LHCN-M2 (cell line): ENCODE measurements at places on chromosomes 4 and X. TPM values are rescaled to one million over a fixed set of nuclear protein-coding genes. Genes with fewer than 3 reads are reported as not detected.

TRPC5OS gene
- not detected in 2 replicates for total RNA-seq

GRCh38 chrX:109704563-109704962 is 28.5 kb downstream of the ACSL4 start:
- no peak for DNase-seq

GRCh38 chr4:110415478-110415877 is 60.5 kb upstream of the ENPEP start:
- DNase-seq: no peak

PTTG2 gene
- total RNA-seq: not detected in 2 replicates

USP17L26 gene
- total RNA-seq: not detected in 2 replicates

NOX1 gene
- total RNA-seq: not detected in 2 replicates

- no peak for DNase-seq
Measured at GRCh38 chr4:27775156-27775555, 914.5 kb downstream of the STIM2 start.

PCSK1N gene
- 1.8 and 3.2 TPM in 2 replicates for total RNA-seq

- DNase-seq: no peak
Measured at GRCh38 chrX:28549838-28550237, 37.4 kb upstream of the IL1RAPL1 start.

- no peak for DNase-seq
Measured at GRCh38 chr4:185657699-185658098, 122.4 kb upstream of the PDLIM3 start.

GRCh38 chr4:159197885-159198269 is 95.0 kb downstream of the RAPGEF2 start:
- DNase-seq: no peak

EFHC2 gene
- total RNA-seq: 0.17 TPM in 1 of 2 replicates, not detected in the other

GRCh38 chr4:123950530-123950929 is 553.9 kb downstream of the SPRY1 start:
- DNase-seq: no peak

DNA sequence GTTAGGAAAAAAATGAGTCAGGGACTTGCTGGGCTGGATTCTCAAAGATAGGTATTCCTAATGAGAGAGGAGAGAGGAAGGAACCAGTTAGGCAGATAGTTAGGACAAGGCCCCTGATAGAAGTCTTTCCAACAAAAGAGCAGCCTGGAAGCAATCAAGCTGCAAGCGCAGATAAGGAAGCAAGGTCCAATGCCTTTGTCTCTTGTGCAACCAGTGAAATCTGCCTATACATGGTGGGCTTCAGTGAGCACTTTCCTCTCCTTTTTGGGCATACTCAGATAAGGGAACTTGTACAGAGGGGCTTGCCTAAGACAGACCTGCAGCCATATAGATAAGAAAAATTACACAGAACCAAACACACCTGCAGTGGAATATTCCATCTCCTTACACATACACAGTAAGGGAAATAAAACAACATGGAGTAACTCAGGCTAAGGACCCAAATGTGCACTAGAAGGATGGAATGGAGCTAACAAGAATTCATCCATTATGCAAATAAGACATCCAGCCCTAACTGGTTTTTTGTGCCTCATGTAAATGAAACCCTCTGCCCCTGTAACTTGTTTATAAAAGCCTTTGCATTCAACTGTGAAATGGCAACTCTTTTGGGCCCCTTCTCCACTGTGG is 68.8 kb downstream of the PCDH18 start:
- DNase-seq: no peak

- DNase-seq: no peak
Measured at GRCh38 chrX:112313201-112313600, 230.6 kb upstream of the TRPC5 start.

HSFX4 gene
- total RNA-seq: not detected in 2 replicates

GRCh38 chrX:118975831-118976598 is 1.6 kb downstream of the LONRF3 start:
- DNase-seq: peak; percentile 11

DNAJB14 gene
- total RNA-seq: 33.9 and 37.4 TPM in 2 replicates

DNA sequence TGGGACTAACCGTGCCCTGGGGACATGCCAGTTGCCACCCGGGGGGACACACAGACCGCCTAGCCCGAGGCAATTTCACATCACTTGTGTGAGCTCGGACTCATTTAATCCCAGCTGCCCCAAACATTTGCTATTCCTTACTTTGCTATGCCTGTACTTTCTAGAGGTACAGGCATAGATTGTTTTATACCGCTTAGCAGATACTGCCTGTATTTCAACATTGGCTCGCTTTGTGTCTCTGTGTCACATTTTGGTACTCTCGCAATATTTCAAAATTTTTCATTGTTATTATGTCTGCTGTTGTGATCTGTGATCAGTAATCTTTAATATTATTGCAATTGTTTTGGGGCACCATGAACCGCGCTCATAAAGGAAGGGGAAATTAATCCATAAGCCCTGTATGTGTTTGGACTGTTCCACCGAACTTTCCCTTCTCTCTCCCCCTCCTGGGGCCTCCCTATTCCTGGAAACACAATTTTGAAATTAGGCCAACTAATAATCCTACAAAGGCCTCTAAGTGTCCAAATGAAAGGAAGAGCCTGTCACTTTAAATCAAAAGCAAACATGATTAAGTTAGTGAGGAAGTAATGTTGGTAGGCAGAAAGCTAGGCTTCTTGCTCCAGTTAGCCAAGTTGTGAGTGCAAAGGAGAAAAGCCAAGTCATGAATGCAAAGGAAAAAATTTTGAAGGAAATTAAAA is 568 bp upstream of the CASP6 start:
- peak; percentile 16 for DNase-seq

- DNase-seq: no peak
Measured at GRCh38 chrX:21661316-21661715, 3.2 kb upstream of the KLHL34 start.

- DNase-seq: no peak
Measured at GRCh38 chr4:176595257-176595656, 197.5 kb downstream of the VEGFC start.

- DNase-seq: no peak
Measured at GRCh38 chr4:137470806-137471205, 61.5 kb downstream of the PCDH18 start.

GRCh38 chr4:99157478-99157935 is 13.4 kb upstream of the ADH4 start:
- DNase-seq: no peak

ODAPH gene
- total RNA-seq: not detected in 2 replicates

- peak; percentile 63 for DNase-seq
Measured at GRCh38 chrX:18424482-18425198, 768 bp upstream of the CDKL5 start.

GLOD5 gene
- not detected in 2 replicates for total RNA-seq

STK26 gene
- total RNA-seq: 4.4 and 4.7 TPM in 2 replicates

GRIA3 gene
- total RNA-seq: not detected in 2 replicates

DNA sequence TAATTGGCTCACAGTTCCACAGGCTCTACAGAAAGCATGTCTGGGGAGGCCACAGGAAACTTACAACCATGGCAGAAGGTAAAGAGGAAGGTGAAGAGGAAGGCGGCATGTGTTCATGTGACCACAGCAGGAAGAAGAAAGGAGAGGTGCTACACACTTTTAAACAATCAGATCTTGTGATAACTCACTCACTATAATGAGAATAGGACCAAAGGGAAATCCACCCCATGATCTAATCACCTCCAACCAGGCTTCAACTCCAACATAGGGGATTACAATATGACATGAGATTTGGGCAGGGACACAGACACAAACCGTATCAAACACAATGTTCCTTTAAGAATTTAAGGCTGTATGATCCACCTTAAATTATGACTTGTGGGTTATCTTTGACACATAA is 10.5 kb upstream of the PGM2 start:
- no peak for DNase-seq

DNA sequence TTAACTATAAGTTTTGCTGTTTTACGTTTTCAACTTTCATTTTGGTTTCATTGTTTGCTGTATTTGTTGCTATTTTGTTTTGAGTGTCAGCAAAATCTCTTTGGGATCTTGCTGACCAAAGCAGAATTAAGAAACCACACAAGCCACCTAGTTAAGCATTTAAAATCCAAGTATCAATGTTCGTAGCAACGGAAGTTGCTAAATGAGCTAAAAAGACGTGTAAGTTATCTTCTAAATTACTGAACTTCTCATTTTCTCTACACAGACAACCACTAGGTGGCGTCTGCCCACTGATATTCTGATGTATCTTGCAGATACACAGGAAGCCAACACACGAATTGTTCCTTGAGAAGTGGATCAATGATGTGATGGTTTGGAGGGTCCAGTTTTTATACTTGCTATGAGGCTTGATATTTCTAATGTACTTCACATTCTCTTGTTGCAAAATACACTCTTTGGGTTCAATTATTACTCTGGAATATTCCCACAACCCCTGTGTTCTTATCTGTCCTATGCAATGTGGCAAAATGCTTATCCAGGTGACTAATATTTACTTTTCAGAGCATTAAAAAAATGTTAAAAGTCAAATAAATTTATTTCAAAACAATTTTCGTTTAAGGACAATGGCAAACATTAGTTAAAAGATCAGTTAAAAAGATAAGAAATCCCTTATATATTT is 250.5 kb downstream of the TECRL start:
- peak; percentile 18 for DNase-seq

DNA sequence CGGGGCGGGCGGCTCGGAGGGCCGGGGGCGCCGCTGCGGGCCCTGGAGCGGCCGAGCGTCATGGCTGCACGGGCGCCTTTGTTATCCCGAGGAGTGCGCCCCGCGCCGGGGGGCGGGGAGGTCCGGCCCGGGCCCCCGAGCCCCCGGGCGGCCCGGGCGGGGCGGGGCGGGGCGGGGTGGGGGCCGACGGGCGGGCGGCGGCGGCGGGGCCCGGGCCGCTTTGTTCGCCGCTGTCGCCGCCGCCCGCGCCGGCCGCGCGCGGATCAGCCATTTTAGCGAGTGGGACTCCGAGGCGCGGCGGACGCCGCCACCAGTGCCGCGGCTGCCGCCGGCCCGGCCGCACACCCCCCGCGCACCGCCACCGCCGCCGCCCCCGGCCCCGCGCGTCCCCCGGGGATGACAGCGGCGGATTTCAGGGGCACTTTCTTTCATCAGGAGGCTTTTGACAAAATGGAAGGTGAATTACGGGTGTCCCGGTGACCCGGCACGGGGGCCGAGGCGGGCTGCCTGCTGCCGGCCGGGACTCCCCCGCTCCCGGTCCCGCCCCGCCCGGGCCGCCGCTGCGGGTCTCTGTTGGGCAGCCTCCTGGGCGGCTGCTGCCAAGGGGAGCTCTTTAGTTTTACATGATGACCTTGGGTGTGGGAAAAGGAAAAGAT is 1.2 kb downstream of the HMGB3 start:
- DNase-seq: no peak

GRCh38 chr4:90544532-90545045 is 417.4 kb downstream of the CCSER1 start:
- no peak for DNase-seq

GRCh38 chr4:108350332-108350731 is 181.6 kb upstream of the LEF1 start:
- DNase-seq: no peak

DNA sequence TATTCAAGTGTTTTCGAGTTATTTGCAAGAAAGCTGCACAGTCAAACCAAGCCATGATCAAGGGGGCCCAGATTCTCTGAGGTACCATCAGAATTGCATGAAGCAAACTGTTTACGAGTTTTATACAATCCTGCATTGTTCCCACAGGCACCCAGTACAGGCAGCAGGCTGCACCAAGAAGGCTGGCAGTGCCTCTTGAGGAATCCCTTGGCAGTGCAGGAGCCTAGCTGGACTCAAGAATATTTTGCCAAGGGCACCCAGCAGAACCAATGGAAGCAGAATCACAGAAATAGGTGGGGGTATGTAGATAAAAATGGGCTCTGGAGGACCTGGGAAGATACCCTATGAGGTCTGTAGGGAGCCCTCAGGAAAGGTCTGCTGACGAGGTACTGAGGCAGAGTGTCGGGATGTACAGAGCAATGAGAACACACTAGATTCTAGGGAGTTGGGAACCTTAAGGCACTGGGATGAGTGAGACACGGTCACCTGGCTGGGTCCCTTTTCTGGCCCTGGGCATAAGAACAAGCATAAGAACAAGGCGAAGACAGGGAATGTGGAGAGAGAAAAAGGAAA is 2.5 kb upstream of the PLP1 start:
- DNase-seq: peak; percentile 12

GRCh38 chrX:14497184-14497666 is 32.1 kb upstream of the GLRA2 start:
- DNase-seq: peak; percentile 3

DNA sequence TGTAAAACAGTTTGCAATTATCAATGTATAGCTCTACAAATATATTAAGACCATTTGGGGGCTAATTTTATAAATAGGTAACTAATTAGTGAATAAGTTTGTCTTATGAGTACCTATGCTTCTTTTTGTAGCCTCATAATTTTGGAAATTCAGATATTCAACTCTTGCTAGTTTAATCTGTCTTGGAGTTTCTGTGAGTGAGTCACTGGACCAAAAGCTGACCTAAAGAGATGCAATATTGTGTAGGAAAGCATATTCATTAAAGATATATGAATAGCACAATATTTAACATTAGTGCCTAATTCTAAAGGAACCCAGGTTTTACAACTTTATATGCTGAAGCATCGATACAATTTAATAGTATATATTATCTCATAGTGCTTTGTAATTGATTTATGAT is 161.3 kb upstream of the PCDH18 start:
- no peak for DNase-seq

- no peak for DNase-seq
Measured at GRCh38 chrX:122866532-122866931, 317.5 kb upstream of the GRIA3 start.

MID1IP1 gene
- total RNA-seq: 82.5 and 85.0 TPM in 2 replicates

GRCh38 chr4:73308286-73308685 is 49.7 kb upstream of the ANKRD17 start:
- peak; percentile 55 for DNase-seq

GRCh38 chr4:168097161-168097560 is 4.8 kb downstream of the ANXA10 start:
- DNase-seq: no peak

ANOS1 gene
- total RNA-seq: under 0.01 TPM in 1 of 2 replicates, not detected in the other

GRCh38 chr4:176614793-176615192 is 177.9 kb downstream of the VEGFC start:
- no peak for DNase-seq

DNA sequence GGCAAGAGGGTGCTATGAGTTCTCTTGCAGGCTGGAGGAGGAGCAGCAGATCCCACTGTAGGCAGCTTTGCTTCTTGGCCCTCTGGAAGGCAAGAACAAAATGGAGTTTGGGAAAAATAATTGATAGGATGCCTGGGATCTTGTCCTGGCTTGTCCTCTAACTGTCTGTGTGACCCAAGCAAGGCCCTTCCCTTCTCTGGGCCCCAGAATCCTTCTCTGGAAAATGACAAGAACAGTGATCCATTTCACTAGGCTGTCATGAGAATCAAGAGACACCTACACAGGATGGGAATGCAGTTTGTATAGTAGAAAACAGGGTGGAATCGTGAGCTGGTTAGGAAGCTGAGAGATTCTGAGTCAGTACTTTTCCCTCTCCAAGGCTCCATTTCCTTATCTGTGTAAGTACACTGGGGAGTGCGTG is 133.3 kb downstream of the PJA1 start:
- DNase-seq: no peak

DNA sequence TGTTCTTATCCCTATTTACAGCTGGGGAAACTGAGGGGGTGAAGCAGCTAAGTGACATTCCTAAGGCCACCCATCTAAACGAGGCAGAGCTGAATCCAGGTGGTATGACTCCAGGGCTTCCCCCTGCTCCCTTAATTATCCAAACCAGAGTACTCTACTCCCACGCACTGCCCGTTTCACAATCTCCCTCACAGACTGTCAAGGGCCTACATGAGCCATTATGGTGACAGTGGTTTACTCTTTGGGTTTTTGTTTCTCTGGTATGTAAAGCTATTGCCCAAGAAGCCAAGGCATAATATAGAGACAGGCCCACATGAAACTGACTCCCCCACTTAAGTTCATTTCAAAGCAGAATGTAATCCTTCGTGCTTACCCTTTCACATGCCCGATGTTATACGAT is 95.1 kb downstream of the NHS start:
- DNase-seq: no peak

VEGFD gene
- total RNA-seq: not detected in 2 replicates

CSAG3 gene
- not detected in 2 replicates for total RNA-seq

TMEM35A gene
- total RNA-seq: 3.5 and 3.8 TPM in 2 replicates
